ENCODE measurements at places on chromosomes 13 and 19.

- DNase-seq: peak; percentile 32
Measured at GRCh38 chr19:18908917-18909619, 10.1 kb downstream of the COPE start.

DNA sequence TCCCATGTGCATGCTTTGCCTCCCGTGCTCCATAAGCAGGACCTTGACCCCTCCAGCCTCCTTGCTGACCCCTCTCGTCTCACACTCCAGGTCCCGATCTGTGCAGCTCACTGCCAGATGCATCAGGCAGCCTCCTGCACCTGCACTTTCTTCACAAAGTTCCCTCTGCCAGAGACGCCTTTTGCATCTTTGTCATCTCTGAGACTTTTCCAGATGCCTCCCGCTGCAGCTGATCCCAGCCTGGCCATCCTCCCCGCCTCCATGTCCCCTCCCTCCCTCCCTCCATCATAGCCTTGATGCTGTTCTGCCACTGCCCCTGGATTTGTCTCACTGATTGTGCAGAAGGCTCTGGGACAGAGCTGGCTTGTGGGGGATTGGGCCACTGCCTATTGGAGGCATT lies 29.9 kb downstream of the PPP1R37 start:
- no peak for DNase-seq

- DNase-seq: no peak
Measured at GRCh38 chr13:102131246-102131645, 270.6 kb downstream of the FGF14 start.

DNA sequence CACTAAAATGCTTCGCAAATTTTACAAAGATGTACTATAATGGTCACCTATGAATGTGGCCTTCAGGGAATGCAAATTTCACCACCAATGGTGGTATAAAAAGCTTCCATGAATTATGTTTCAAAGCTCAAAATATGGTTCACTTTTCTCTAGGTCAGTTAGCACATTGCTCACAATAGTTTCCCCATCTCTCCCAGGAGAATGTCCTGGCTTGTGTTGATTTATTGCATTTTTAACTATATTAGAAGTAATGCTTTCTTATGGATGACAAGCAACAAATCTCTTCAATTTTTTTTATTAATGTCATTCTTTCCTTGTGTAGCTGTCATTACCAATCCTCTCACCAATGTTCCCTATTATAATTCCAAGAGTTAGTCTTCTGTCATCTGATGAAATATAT lies 621.2 kb downstream of the TBC1D4 start:
- no peak for DNase-seq

GRCh38 chr19:23527797-23528196 lies 132.5 kb upstream of the ZNF91 start:
- DNase-seq: no peak

DNA sequence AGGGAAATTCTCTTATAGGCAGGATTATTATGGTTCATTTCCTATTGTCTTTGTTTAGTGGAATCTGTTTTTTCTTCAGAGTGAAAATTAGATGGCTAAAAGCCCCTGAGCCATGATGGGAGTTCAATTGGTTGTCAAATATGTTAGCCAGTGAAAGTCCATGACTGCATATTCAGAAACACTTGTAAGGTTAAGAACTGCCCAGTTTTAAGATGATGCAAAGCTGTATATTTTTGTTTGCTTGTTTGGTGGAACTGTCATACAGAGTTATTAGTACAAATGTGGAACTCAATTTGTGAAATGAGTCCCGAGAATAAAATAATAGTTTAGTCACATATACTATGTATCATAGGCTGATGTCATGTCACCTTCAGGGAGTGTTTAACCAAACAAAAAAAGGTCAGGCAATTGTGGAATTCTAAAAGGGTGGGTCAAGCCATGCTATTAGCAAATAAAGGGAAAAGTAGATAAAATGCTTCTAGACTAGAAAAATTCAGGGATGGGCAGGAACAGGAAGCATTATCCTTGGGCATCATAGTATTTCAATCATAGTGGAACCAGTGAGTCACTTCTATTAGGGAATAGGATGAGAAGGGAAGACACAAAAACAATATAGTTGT lies 248.3 kb upstream of the SLITRK1 start:
- DNase-seq: no peak

DNA sequence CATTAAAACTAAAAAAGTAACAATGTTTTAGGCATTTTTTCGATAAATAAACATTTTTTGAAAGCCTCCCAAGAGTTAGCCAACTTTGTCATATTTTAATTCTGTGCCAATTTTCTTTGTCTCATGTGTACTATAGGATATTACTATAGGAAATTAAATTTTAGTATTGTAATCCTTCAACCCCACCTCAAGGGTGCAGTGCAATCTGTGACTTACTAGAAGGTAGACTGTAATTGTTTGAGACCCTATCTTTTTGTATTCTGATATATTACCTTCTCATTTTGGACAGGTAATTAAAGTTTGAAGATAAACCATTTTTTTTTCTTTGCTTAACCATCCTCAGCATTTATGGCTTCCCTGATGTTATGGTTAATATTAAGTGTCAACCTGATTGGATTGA lies 457.8 kb downstream of the PCDH20 start:
- no peak for DNase-seq

- DNase-seq: no peak
Measured at GRCh38 chr19:3821156-3821555, 35.0 kb upstream of the MATK start.

DNA sequence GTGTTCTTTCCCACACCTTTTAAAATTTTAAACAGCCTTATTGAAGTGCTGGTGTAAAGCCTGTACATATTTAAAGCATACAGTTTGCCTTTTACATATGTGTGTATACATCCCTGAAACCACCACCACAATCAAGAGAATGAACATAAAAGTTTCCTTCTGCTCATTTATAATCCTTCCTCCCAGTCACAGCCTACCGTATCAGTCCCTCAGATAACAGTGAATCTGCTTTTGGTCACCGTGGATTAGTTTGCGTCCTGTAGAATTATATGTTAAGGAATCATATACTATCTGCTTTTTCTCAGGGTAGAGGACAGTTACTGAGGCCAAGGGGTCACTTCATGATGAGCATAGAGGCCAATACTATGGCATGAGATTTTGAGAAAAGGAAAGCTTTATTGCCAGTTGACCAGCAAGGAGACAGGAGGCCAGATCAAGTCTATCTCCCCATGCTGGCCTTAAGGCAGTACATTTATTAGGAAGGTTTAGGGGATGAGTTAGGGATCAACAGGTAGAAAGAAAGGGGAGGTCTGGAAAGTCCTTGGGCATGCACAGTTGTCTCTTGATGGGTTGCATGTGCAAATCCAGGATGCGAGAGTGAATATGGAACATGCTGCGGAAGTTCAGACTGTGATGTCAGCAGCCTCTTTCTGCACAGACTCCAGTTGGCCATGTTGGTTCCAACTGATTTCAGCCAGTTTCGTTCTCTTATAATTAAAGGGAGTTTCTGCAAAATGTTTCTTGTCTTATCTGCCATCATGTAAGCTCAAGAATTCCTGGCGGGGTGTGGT lies 36.3 kb upstream of the LSM14A start:
- DNase-seq: no peak

All from anterior cingulate cortex (tissue), 58 donors.